ENCODE measurements at places on chromosomes 7 and 10.
A peak's percentile ranks its signal among the peaks of the same experiment; 100 is the strongest.

GRCh38 chr7:151542606-151543130 is 23.0 kb upstream of the RHEB start:
- no peak for DNase-seq

DNA sequence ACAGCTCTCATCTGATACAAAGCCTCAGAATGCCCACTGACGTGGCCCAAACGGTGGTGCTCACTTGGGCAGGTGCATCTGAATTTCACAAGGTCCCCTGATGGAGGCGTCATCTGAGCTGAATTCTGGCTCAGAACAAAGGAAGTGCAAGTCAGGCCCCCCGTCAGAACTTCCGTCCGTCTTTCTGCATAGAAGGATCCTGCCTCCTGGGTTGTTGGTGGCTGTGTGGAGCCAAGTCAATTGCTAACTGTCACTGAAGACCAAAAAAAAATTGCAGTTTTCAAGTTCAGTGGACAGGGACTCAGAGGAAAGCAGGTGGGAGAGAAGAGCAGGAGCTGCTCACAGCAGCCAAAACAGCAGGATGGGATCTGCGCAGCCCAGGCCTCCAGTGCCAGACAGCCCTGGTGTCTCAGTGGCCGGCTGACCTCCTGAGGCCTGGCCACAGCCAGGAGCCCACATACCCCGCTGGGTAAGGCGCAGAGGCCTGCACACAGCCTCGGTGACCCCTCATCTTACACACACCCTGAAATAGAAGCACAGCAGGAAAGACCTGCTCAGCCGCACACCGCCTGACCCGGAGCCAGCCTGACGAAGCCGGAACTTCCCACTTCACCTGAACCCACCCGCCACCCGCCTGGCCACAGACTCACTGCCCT is 49.4 kb downstream of the PYROXD2 start:
- DNase-seq = no peak

GRCh38 chr7:38881947-38882684 is 26.9 kb downstream of the VPS41 start:
- no peak for DNase-seq

GRCh38 chr7:13687500-13687899 is 302.0 kb downstream of the ETV1 start:
- DNase-seq = no peak

GRCh38 chr10:60963441-60964256 is 19.7 kb upstream of the RHOBTB1 start:
- DNase-seq = peak; percentile 30

GRCh38 chr7:142906643-142907042 is 21.1 kb upstream of the TRPV6 start:
- no peak for DNase-seq

DNA sequence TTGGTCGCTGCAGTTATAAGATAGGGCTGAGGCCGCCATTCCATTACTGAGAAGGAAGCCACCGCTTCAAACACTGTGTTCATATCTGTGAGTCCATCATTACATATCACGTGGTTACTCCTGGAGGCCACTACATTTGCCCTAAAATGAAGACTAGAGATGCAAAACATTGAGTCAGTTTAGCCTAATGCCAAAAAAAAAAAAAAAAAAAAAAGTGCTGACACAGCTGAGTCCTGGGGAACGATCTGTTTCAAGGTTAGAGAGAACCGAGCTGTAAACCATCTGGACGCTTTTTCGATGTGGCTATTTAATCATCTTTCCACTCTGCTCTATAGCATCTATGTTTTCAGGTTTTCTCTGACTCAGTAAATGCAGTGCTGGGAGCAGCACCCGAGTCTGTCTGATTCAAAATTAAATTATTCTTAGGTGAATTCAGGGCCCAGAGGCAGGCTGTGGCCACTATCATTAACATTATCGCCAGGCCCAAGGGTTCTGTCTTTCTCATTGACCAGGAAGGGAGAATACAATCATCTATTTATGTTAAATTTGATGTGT is 449.1 kb downstream of the PAXIP1 start:
- DNase-seq = no peak

DNA sequence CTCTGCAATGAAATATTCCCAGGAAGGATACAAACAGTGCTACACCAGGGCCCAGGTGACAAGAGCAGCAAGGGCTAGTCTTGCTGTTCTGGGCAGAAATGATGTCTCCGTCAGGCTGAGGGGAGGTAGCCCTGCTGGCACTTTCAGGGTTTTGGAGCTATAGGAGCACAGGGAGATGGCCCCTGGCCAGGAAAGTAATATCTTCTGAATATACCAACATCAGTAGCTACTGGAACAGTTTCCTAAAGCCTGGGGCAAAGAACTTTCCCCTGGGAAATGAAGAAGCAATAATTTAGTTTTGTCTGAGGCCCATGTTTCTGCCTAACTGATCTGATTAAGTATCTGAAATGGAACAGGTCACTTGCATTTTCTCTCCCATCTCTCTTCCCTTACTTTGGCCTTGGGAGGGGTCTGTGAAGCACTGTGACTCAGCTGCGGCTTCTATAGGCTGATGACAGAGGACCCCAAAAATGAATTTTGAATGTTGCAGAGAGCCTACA is 489.1 kb upstream of the PODXL start:
- DNase-seq = no peak

GRCh38 chr10:104122225-104123107 is 495 bp downstream of the SFR1 start:
- DNase-seq = no peak

DNA sequence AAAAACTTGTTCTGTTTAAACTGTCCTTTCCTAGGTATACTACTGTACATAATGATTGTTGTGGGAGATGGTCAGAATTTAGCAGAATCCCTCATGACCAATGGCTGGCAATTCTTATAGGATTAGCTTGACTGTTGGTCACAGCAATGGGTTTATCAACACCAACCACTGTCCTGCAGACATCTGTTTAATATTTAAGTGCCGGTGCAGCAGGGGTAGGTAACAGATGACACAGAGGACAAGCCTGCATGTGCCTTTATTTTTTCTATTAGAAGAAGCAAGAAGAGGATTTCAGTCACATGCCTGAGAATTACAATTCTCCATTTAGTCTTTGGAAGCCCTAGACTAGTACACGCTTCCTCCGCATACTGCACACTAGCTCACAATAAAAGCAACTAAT is 48.4 kb downstream of the CCDC6 start:
- DNase-seq = no peak

DNA sequence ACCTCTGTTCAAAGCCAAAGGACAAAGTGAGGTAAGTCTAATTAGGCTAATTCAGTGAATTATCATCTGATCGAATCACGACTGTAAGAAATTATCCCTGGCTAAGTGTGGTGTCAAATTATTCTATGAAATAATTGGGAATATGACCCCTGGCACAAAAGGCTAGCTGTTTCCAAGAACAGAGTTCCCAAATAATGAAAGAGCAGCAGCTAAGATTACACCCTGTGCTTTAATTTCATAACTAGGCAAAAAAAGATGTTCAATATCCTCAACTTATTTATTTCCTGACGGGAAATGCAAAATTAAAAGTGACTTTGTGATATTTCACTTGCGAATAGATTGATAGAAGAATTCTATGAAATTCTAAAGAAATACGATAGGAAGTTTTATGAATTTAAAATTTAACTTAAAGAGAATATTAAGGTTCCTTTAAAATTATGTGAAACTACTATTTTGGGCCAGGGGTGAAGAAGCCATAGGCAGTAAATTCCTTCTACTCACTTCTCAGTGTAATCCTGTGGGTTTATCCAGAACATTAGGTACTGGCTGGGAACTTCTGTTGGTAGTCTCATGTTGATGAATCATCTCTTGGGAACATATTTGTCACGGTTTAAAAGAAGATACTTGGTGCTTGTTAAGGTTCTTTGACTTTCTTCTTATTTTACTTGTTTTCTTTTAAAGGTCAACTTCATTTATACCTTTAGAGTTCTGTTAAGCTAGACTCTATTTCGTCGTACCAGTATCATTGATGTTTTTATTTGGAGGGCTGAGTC is 148.5 kb downstream of the POLR1F start:
- DNase-seq = peak; percentile 13

- no peak for DNase-seq
Observed at GRCh38 chr7:89073776-89074175, 278.2 kb upstream of the TEX47 start.

DNA sequence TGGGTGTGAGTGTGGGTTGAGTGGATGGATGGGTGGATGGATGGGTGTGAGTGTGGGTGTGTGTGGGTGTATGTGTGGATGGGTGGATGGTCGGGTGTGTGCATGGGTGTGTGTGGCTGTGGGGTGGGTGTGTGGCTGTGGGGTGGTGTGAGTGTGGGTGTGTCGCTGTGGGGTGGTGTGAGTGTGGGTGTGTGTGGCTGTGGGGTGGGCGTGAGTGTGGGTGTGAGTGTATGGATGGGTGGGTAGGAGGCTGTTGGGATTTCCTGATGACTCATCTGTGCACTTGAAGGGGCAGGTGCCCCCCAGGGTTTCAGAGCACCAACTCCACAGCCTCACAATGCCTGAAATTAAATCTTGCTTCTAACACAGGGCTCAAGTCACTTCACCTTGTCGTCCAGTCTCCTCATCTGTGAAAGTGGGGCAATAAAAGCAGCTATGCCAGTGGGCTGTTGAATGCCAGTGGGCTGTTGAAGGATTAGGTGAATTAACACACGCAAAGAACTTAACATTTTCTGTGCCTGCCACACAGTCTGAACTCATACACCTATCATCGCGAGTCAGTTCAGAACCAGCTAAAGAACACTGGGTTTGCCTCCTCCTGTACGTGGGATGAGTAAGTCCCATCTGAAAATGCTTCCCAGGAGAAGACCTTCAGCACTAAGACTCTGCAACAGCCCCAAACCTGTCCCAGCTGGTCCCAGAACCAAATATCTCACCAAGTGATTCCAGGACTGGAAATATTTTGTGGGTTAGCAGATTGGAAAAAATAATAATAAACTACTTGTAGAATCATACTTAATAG is 32.0 kb downstream of the SFMBT2 start:
- DNase-seq = no peak

DNA sequence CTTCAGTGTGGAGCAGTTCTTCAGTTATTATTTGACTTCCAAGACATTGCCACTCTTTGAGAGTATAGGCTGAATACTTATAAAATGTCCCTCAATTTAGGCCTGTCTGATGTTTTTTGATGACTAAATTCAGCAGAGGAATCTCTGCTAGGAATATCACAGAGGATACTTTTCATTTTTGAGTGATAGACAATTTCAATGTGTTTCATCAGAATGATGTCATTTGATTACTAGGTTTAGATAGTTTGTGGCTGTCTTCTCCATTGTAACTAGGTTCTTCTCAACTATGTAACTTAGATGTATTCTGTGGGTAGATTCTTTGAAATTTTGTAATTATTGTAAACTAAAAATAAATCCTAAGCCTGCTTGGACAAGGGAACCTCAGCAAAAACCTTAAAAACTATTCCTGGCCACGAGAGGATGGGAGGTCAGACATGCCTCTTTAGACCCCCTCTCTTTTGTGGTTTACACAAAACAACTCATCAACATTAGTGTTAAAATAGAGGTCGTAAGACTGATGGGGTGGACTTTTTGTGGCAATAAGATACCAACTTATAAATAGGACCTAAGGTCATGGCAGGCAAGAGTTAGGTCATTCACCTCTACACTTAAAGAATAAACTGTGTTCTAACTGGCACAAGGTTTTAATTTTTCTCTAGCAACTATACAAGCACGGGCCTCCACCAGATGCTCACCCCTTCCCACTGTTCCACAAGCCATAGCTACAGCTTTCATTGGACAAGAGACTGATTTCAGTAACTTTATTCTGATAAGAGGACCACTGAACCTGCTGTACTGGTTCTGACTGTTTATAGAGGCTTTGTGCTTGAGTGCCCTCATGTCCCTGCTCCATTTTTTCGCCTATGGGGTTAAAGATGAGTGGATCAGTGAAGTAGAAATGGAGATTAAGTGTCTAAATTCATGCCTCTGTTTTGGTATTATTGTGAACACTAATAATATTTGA is 33.7 kb downstream of the CYP2C8 start:
- DNase-seq = no peak

GRCh38 chr10:89210794-89211425 is 3.8 kb upstream of the CH25H start:
- DNase-seq = no peak

DNA sequence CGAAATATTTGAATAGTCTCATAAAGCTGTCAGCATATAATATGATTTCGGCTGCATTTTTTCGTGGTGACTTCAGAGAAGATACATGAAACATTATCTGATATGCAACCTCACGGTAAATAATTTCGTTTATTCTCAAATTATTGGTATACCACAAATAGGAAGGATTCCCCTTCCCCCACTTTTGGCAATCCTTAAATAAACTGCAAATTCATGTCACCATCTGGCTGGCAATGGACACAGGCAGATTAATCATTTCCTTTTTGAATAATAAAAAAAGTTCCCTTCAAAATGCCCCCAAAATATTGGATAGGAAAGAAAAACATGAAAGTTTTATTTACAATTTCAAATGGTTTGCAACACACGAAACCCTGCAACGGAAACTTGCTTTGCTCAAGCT is 234.5 kb upstream of the MEOX2 start:
- DNase-seq = no peak

DNA sequence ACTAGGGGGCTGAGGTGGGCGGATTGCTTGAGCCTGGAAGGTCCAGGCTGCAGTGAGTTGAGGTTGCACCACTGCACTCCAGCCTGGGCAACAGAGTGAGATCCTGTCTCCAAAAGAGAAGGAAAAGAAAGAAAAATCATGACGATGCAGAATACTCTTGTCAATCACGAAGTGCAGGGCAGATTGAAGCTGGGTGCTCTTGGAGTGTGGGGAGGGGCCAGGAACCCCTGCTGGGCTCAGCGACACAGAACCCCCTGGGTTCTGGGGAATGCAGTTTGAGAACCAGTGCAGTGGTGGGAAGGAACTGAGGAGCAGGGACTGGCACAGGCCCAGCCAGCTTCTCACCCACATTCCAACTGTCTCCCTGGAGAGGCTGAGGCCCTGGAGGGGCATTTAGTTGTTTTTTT is 10.8 kb upstream of the INTS1 start:
- DNase-seq = no peak

GRCh38 chr10:74174521-74174920 is 23.5 kb downstream of the ADK start:
- DNase-seq = no peak

DNA sequence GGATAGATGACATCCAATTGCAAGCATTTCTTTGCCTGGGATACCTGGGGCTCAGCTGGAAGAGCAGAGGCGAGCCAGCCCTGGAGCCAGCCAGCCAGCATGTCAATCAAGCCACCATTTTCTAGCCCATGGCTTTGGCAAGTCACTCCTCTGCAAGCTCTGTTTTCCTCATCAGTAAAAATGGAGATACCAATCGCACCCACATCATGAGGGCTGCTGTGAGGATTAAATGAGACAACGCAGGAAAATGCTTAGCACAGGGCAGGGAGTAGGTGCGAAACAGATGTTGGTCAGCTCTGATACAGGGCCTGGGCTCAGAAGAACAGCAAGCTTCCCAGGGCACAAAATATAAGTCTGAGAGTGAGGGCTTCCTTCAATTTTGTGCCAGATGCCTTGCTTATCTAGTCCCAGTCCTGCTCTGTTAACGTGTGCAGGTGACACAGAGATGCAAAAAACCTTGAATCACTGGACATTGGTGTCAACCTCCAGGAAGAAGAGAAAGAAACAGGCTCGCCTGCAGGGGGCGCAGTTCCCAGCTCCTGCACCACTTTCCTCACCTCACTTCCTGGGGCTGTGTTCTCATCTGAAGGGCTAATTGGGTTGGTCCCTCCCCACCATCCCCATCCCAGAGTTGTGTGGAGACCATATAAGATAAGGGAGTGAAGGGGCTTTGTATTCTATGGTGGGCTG is 72.8 kb upstream of the CACUL1 start:
- no peak for DNase-seq

- DNase-seq = no peak
Observed at GRCh38 chr7:158728911-158729645, 24.5 kb upstream of the NCAPG2 start.
